Fibroblast of lung (primary cell): ENCODE measurements at places on chromosomes 11 and 22.

GRCh38 chr11:135073870-135074269 is 661.8 kb upstream of the B3GAT1 start:
- H3K36me3 ChIP-seq, result no peaks in the 10 kb centered on the region
- no peaks in the 10 kb centered on the region for H3K4me1 ChIP-seq
- H3K27me3 ChIP-seq, result no peaks in the 10 kb centered on the region
- no peak for DNase-seq

GRCh38 chr11:84384731-84385130 is 1098.6 kb upstream of the CCDC90B start:
- peak; percentile 49 for DNase-seq
- no peaks in the 10 kb centered on the region for H3K36me3 ChIP-seq
- H3K4me1 ChIP-seq, result no peaks in the 10 kb centered on the region
- no peaks in the 10 kb centered on the region for H3K27me3 ChIP-seq
- H3K4me3 ChIP-seq, result no peak overlapping the region

- DNase-seq, result no peak
- peaks cover 40% of the 10 kb centered on the region for H3K27me3 ChIP-seq
- no peak overlapping the region for H3K27ac ChIP-seq
- no peaks in the 10 kb centered on the region for H3K36me3 ChIP-seq
- H3K4me1 ChIP-seq, result no peaks in the 10 kb centered on the region
- no peak overlapping the region for H3K4me3 ChIP-seq
Measured at GRCh38 chr11:44729713-44730112, 3.0 kb downstream of the TSPAN18 start.

DNA sequence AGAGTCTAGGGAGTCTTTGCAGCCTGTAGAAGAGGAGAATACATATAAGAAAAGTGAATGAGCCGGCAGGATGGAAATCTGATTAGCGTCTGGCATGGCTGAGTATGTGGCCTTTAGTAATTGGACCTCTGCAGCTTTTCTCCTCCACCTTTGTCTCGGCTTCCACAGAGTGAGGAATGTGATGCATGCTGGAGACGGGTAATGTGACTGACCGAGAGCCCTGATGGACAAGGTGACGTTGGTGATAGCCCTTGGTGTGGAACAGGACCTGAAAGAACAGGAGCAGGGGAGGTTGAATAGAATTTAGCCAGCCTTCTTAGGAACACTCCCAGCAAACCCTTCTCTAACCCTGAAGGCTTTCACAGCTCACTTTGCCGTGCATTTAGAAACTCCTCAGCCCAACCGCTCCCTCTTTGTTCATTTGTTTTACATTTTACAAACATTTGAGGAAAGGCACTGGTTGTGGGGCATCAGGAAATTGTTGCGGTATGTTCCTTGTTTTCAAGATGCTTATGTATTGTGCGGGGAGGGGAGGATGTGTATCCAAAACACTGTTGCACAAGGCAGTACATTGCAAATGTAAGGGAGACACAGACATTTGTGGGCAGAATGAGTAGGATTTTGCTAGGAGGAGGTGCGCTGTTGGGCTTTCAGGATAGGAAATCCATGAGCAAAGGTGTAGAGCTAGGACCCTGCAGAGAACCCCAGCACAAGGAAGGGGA is 6.9 kb downstream of the GTPBP1 start:
- no peak overlapping the region for H3K27ac ChIP-seq
- no peaks in the 10 kb centered on the region for H3K27me3 ChIP-seq
- peaks cover 4% of the 10 kb centered on the region for H3K4me1 ChIP-seq
- peaks cover 6% of the 10 kb centered on the region for H3K36me3 ChIP-seq
- H3K4me3 ChIP-seq, result no peak overlapping the region

- H3K4me1 ChIP-seq, result no peaks in the 10 kb centered on the region
- H3K4me3 ChIP-seq, result no peak overlapping the region
- DNase-seq, result no peak
- no peak overlapping the region for H3K27ac ChIP-seq
- no peaks in the 10 kb centered on the region for H3K36me3 ChIP-seq
Measured at GRCh38 chr11:106789406-106789805, 228.9 kb downstream of the GUCY1A2 start.

- no peak overlapping the region for H3K4me3 ChIP-seq
- no peak for DNase-seq
- no peaks in the 10 kb centered on the region for H3K36me3 ChIP-seq
- no peaks in the 10 kb centered on the region for H3K27me3 ChIP-seq
- H3K4me1 ChIP-seq, result peaks cover 7% of the 10 kb centered on the region
Measured at GRCh38 chr11:8937159-8937558, 4.4 kb upstream of the C11orf16 start.

DNA sequence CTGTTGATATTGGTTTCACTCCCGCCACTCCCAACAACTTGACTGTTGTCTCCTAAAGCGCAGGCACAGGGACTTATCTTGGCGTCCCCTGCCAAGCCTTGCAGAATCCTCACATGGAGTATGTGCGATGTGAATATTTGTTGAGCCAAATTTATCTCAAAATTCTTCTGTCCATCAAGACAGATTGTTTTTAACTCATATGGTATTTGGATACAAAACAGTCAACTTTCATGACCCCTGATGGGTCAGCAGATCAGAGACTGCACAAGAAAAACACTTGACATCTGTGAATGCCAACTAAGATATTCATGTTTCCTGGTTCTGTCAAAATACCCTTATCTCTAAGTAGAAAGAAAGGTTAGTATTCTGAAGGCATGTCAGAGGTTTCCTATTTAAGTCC is 221.7 kb upstream of the BLID start:
- no peak overlapping the region for H3K27ac ChIP-seq
- no peaks in the 10 kb centered on the region for H3K27me3 ChIP-seq
- peak; percentile 36 for DNase-seq
- peaks cover 2% of the 10 kb centered on the region for H3K4me1 ChIP-seq
- no peaks in the 10 kb centered on the region for H3K36me3 ChIP-seq
- no peak overlapping the region for H3K4me3 ChIP-seq

DNA sequence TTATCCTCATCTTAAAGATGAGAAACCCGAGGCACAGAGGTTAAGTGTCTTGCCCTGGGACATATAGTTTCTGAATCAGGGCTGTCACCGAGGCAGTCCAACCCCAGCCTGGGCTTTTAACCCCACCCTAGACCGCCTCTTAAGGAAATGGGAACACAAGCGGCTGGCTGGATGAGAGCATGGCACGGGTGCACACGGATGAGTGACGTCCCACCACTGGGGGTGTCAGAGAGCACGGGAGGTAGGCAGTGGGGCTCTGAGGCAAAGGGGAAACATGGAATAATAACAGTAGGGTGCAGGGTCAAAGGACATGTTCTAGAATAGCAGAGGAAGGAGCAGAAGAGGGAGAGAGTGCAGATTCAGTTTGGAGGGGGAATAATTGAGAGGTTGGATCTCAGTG is 22.3 kb downstream of the PPFIBP2 start:
- no peak overlapping the region for H3K4me3 ChIP-seq
- DNase-seq, result no peak
- no peak overlapping the region for H3K27ac ChIP-seq
- no peaks in the 10 kb centered on the region for H3K27me3 ChIP-seq
- no peaks in the 10 kb centered on the region for H3K4me1 ChIP-seq

DNA sequence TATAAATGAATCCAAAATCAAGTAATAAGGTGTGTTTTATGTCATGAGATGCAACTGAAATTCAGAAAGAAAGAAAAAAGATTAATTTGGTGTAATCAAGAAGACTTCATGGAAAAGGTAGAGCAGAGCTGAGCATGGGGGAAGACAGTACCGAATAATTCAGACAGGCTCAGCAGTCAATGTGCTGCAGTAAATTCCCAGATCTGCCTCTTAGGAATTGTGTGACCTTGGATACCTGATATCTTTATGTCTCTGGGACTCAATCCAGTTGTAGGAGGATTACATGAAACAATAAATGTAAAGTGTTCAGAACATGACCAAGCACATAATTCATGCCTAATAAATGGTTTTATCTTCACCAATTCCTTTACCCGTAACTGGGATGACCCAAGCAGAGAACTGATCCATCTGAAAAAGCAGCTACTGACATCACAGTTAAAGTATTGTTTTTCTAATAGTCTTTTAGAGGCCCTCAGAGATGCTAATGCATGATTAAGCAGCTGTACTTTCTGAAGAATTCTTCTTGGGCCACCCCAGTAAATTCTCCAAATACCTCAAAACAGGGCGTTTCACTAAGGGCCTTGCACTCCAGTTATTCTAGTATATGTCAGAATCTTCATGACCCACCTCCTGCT is 7.8 kb downstream of the MS4A12 start:
- H3K27ac ChIP-seq, result no peak overlapping the region
- H3K36me3 ChIP-seq, result no peaks in the 10 kb centered on the region
- no peak for DNase-seq
- no peaks in the 10 kb centered on the region for H3K4me1 ChIP-seq
- no peak overlapping the region for H3K4me3 ChIP-seq
- no peaks in the 10 kb centered on the region for H3K27me3 ChIP-seq

- H3K27ac ChIP-seq, result no peak overlapping the region
- no peaks in the 10 kb centered on the region for H3K36me3 ChIP-seq
- no peaks in the 10 kb centered on the region for H3K27me3 ChIP-seq
- H3K4me1 ChIP-seq, result no peaks in the 10 kb centered on the region
- no peak for DNase-seq
Measured at GRCh38 chr11:87076260-87076783, 38.6 kb downstream of the TMEM135 start.

GRCh38 chr11:63760487-63761079 is 8.0 kb downstream of the ZFTA start:
- H3K27me3 ChIP-seq, result no peaks in the 10 kb centered on the region
- no peak for DNase-seq
- no peak overlapping the region for H3K4me3 ChIP-seq
- no peak overlapping the region for H3K27ac ChIP-seq
- H3K36me3 ChIP-seq, result peaks cover 12% of the 10 kb centered on the region
- H3K4me1 ChIP-seq, result peaks cover 9% of the 10 kb centered on the region

DNA sequence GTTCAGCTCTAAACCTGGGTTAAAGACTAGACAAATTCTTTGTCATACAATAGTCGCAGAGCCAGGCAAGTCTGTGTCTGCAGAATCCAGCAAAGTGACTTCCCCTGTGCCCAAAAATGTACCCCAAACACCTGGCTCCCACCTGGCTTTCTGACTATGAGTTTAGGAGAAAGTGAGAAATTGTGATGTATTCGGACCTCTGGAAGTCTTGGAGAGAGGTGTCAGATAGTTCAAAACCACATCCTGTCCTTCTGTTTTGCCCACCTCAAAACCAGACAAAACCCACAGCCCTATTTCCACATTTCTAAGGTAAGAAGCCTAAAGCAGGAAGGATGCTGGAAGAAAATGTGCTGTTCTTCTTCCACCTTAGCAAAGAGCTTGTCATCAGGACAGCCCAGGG is 63.8 kb upstream of the CLMP start:
- H3K36me3 ChIP-seq, result no peaks in the 10 kb centered on the region
- H3K27me3 ChIP-seq, result peaks cover under 1% of the 10 kb centered on the region

DNA sequence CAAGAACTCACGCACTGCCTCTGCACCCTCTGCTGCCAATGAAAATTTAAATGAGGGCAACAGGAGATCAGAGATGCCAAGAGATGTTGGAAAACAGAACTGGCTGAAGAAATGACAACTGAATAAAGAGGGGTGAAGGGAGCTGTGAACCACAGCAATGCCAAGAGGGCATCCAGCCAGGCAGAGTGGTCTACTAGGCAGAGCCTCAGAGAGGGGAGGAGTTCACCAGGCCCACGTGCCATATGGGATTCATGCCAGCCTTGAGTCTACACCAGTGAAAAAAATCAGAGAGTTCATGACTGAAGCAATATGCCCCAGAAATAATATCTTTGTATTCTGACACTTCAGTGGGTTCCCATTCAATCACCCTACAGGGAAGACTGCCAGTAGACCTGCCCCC is 4.4 kb downstream of the APOL2 start:
- H3K4me1 ChIP-seq, result peaks cover 9% of the 10 kb centered on the region
- no peak overlapping the region for H3K4me3 ChIP-seq
- no peak overlapping the region for H3K27ac ChIP-seq
- peaks cover 6% of the 10 kb centered on the region for H3K36me3 ChIP-seq
